ENCODE measurements at places on chromosomes 6 and 20.

DNA sequence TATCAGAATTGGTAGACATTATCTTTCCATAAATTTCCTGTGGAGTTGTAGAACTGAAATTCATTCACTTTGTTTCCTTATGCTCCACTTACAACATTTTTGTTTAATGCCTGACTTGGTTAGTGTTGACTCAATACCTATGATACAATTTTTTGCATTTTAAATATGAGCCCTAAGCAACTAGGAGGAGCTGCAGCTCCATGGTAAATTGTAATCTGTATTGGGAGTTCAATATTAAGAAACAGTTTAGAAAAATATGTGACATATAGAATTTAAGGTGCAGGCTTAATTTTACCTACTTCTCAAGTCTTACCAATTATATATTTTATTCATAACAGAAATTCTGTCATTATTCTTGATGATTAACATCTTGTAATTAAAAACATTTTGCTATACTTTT is 868.3 kb downstream of the EYS start:
- no peak for DNase-seq

DNA sequence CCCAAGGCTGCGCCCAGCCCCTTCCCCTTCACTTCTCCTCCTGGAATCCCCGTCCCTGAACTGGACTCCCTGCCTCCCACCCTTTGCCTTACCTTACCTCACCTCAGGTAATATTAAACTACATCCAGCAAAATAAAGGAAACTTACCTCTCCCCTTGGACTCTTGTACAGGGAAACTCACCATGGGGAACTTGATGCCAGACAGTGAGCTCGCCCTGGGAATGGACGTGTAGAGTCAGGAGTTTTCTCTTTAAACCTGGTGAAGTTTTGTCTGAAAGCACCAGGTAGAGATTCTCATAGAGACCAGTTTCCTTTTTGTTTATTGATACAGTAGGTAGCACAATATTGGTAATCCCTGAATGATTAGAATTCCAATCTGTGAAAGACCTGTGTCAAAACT is 544 bp upstream of the HLA-C start:
- no peak for DNase-seq

GRCh38 chr6:45584127-45584526 is 206.4 kb upstream of the SUPT3H start:
- DNase-seq: no peak

- DNase-seq: no peak
Observed at GRCh38 chr6:128803911-128804310, 79.0 kb upstream of the LAMA2 start.

DNA sequence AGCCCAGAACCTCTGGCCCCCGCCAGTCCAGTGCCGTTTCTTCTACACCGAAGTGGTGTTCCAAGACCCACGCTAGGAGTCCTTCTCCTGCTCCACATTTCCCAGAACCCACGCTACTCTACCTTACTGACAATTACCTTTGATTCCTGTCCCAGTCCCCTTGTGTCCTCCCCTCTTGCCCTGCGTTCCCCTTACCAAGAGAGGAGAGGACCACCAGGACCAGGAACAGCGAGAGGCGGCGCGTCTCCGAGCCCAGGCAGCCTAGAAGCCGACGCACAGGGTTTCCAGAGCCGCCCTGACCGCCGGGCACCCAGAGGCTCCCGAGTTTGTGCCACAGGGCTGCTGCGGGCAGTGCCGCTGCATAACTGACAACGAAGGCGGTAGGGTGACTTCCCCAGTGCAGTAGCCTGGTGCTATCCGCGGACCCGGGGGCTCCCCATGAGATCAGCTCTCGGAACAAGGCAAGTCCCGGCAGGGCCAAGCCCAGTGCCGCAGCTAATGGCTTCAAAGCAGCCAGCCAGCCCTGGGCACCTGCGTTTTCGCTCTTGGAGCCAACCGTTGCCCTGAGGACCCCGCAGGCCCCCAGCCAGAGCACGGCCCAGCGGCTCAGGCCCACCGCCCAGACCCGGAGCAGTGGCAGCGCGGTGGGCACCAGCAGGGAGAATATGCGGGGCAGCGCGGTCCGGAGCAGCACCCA is 512 bp downstream of the TAP1 start:
- no peak for DNase-seq

- no peak for DNase-seq
Observed at GRCh38 chr20:59152559-59153354, 10.9 kb upstream of the ZNF831 start.

DNA sequence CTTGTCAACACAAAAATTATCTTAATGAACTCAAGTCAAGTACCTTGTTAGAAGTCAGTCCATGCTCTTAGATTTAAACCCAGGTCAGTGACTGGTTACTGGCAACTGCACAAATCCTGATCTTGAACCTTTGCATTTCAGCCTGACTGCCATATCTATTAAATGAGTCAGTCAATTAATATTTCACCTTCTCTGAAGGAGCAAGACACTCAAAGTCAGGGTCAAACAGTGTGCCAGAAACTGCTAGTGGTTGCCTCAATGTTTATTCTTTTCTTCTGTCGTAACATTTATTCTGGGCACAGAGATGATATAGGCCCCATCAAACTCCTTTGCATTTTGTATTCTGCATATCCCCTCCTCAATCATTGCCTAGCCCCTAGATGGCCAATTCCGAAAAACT is 193.9 kb upstream of the MOCS1 start:
- DNase-seq: no peak

GRCh38 chr6:51184046-51184445 is 365.4 kb downstream of the TFAP2B start:
- DNase-seq: no peak

DNA sequence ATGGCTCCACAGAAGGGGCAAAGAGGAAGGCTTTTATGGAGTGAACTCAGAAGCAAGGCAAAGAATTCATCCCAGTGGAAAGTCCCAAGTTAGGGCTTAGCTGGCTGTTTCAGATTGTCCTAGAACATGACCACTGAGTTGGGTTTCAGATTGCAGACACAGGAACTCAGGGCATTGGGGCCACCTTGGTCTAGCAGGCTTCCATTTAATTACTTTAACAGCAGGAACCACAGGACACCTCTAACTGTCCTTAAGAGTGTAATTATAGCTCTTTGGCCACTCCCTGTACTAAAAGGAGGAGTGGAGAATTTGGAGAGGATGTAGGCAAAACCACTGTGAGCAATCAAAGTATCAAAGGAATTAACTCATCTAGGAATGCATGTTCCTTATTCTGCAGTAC is 150.6 kb upstream of the AGPAT4 start:
- no peak for DNase-seq

DNA sequence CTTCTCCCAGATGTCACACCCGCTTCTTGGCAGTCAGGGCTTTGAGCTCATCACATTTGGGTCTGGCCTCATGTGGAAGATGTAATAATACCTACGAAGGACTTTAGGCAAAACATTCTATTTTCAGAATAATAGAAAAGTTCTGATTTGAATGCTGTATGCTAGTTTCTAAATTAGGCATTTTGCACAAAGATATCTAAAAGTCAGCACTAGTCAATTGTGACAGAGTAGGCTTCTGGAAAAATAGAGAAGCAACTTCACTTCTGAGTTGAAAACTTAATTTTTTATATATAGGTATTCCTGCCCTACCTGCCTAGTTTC is 38.3 kb upstream of the CD2AP start:
- no peak for DNase-seq

DNA sequence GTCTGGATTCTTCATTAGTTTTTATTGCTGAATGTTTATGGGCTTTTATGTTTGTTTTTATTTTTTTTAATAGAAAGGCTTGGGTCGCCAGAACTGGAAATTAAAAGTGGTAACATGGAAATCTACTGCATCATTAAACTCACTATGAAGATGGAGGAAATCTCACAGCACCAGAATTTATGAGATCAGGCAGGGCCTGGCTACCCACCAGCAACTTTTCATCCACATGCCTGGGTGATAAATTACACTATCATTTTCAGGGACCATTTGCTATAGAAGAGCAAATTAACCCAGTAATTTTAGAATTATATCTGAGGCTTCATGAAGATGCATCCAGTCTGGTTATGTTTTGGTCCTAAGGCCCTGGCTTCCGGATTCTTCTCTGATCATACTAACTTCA is 57.8 kb upstream of the PLCB4 start:
- DNase-seq: no peak

DNA sequence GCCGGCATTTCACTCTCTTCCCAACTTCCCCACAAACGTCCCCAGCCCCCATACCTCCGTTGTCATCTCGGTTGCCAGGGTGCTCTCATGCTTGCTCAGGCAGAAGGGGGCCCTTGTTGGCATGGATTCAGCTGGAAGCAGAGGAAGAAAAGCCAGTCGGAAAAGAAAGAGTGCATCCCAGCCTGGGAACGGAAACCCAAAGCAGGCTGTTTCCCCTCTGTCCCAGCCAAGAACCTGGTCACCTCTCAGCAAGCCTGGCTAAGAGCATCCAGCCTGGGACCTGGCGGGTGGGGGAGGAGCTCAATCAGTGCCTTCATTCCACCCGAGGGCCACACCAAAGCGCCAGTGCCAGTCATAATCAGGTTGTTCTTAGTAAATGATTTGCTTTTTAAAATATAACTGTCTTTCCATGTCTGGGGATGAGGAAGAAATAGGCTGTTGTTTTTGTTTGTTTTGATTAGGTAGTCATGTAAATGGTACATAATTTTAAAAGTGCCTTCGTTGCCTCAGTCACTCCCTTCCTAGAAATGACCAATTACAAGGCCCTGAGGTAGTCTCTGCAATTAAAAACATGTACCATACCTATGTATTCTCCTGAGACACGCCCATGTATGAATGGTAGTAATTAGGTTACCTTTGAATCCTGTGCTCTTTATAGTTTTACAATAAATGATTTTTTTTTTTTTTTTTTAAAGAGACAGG is 21.1 kb downstream of the CHMP4B start:
- no peak for DNase-seq
